Omental fat pad (tissue), 4 donors: ENCODE measurements at places on chromosomes 7 and 10.

- DNase-seq = no peak
Observed at GRCh38 chr7:28547115-28547514, 134.8 kb downstream of the CREB5 start.

GRCh38 chr10:3570131-3570729, 214.8 kb downstream of the KLF6 start:
- no peak for DNase-seq

DNA sequence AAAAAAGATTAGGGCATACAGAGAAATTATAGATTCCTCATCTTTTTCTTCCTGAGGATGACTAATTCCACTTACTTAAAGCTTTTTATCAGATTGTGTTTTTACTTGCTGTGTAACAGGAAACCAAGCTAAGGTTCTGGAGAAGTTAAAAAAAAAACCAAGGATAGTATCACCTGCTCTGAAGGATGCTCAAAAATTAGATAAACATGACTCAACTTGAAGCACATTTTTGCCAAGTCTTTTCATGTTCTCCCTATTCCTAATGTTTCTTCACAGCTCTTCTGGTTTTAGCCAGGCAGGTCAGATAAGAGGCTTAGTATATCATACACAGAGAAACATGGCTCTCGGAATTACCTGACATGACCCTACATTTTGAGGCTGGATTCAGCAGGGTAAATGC, 90.3 kb downstream of the CPEB3 start:
- no peak for DNase-seq

DNA sequence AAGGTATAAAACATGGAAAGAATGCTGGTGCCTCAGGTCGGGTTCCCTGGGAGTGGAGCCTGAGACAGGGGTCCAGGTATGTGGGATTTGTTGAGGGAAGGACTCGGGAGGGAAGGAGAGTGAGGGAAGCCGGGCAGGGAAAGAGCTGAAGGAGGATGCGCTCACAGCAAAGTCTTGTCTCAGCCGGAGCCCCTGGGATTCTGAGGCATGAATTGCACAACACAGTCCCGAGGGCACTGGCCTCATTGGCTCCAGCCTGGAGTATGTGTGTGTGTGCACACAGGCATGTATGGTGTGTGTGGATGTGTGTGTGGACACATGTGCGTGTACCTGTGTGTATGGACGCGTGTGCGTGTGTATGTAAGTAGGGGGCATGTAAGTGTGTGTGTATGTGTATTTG, 87.4 kb downstream of the WDFY4 start:
- DNase-seq = no peak

- DNase-seq = no peak
Observed at GRCh38 chr10:79179957-79180309, 111.2 kb downstream of the ZMIZ1 start.

- no peak for DNase-seq
Observed at GRCh38 chr7:7959979-7960670, 8.5 kb upstream of the GLCCI1 start.

GRCh38 chr7:6299774-6300173, 27.4 kb upstream of the CYTH3 start:
- no peak for DNase-seq

DNA sequence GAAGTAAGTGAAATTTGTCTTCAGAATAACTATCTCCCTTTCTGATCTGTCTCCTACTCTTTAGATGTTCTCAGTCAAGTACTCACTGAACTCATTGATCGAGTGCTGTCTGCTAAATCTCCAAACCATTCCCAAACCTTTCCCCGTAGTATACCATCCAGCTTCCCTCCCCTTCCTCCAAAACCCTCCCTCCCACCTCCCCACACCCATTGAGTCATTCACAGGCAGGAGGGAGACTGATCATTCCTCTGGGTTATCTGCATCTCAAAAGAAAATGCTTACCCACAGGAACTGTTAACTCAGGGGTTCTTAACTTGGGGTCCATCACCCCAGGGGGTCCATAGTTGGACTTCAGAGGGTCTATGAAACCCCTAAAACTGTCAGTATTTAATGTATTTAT, 37.4 kb downstream of the GOT1 start:
- DNase-seq = no peak

GRCh38 chr10:98030991-98031431, 590 bp upstream of the CRTAC1 start:
- no peak for DNase-seq

DNA sequence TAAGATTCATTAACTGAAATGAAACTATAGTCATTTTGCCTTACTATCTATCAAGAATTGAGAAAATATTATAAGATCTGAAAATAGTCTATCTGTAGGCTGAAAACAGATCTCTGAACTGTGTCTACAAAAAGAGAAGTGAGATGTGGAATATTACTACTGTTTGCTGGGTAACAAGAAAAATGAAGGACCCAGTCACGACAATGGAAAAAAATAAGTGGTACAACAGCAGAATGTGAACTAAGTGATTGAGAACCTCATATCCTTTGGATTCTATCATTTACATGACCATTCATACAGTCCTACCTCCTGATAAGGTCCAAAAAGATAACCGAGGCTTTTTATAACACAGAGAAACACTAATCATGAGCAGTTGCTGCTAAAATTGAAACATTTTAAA, 94.3 kb downstream of the UBE2H start:
- DNase-seq = no peak

GRCh38 chr10:49369216-49370162, 26.4 kb downstream of the DRGX start:
- DNase-seq = no peak

GRCh38 chr7:25988640-25989039, 163.4 kb upstream of the NFE2L3 start:
- no peak for DNase-seq

DNA sequence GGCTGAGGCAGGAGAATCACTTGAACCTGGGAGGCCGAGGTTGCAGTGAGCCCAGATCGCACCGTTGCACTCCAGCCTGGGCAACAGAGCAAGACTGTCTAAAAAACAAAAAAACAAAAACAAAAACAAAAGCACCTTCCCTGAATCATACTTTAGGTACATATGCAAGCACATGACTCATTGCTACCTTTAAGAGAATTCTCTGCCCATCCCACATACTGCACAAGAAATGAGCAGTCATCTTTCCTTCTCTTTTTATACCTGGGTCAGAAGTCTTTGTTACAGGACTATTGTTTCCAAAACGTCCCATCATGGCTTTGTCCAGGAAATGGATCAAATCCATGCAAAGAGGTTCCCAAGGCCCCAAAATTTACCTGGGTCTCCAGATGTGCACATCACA, 21.5 kb upstream of the AKR1B10 start:
- DNase-seq = no peak

DNA sequence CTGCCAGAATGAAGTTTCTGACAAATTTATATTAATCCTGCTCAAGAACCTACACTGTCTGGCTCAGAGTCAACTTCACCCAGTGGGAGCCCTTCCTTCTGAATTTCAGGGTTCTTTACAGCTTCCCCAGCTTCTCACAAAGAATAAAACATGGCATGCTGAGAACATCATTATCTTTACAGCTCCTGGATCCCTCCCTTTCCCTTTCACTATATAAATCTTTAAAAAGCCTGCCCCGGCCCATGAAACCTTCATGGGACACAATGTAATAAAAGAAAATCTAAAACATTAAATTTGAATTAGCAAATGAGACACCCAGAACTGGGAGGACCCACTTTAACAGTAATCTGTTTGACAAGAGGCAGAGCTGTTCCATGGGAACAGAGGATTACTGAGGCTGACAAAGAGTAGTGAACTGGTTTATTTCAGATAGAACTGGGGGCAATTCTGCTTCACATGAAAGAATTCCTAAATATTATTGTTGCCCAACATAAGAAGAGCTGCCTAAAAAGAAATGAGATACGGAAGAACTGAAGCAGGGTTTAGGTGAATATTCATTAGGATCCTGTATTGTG, 222.8 kb downstream of the THSD7A start:
- no peak for DNase-seq

GRCh38 chr10:21518149-21518640, 7.3 kb downstream of the SKIDA1 start:
- DNase-seq = no peak

- no peak for DNase-seq
Observed at GRCh38 chr7:92228742-92229141, 17.0 kb downstream of the KRIT1 start.

GRCh38 chr7:15905251-15906040, 219.0 kb upstream of the MEOX2 start:
- DNase-seq = no peak

DNA sequence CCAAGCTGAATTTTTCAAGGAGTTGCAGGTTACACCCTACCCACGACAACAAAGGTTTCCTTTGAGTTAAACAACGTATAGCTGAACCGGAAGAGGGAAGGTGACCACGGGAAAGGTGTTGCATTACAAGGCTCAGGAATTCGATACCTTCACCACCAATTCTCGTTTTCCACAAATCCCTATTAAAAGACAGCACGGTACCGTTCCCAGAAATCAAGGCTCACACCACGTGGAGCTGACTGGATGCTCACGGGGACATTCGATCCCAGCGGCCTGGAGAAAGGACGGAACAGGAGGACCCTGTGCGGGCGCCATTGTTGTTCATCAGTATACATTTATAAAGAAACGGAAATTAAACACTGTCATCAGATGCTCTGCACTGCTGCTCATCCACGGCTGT, 56.4 kb downstream of the CTBP2 start:
- no peak for DNase-seq

GRCh38 chr7:150962553-150963399, 15.3 kb downstream of the KCNH2 start:
- no peak for DNase-seq

DNA sequence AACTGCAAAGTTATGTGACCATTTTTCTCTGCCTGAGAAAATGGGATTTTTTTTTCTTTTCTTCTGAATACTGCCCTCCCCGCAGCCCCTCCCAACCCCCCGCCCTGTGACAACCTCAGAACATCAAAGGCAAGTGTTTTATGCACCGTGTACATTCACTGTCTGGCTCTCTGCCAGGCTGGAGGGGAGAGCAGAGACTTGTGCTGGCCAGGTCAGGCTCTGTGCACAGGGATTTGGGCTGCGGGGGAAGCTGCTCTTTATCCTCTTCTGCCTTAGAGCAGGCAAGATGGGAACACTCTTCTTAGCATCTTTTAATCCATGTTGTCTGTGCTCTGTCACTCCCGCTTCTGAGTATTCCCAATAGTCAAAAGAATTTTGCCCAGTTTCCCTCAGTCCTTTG, 195.1 kb downstream of the CCSER2 start:
- no peak for DNase-seq

GRCh38 chr7:85074-85882, 107.1 kb upstream of the FAM20C start:
- no peak for DNase-seq

- no peak for DNase-seq
Observed at GRCh38 chr10:65501259-65501658, 1424.6 kb upstream of the LRRTM3 start.

DNA sequence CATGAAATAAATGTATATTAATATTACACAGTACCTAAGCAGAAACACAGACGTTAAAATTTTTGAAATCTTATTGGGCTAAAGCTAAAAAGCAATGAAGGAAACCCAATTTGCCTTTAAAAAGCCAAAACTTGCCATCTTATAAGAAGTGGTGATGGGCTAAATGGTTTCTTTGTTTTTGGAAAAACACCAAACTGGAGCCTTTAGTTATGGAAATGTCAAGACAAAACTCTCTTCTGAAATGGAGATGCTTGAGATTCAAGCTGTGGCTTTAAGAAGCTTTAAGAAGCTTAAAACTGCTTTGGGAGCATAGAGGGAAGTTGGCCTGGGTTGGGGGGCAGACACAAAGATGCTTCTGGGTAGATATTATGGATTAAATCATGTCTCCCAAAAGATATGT, 277.0 kb downstream of the GFRA1 start:
- DNase-seq = no peak

GRCh38 chr7:137880432-137880831, 33.7 kb upstream of the DGKI start:
- DNase-seq = no peak

GRCh38 chr10:109911903-109912302, 11.4 kb downstream of the XPNPEP1 start:
- no peak for DNase-seq

- DNase-seq = no peak
Observed at GRCh38 chr7:91165006-91165845, 99.0 kb upstream of the FZD1 start.

DNA sequence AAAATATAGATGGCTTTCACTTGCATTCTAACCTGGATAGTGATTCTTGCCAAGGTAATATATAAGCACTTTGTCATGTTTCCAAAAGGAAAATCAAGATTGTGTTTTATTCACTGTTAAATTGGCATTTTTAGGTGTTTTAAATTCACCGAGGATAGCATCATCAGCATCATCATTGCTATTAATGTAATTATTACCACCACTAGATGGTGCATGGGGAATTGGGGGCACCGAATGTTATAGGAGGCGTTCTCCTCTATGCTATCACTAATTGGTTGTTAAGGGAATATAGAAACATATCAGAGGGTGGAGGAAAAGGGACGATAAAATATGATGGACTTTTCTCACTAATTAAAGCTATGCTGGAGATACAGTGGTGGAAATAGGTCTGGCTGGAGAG, 95.5 kb downstream of the CELF2 start:
- DNase-seq = no peak

DNA sequence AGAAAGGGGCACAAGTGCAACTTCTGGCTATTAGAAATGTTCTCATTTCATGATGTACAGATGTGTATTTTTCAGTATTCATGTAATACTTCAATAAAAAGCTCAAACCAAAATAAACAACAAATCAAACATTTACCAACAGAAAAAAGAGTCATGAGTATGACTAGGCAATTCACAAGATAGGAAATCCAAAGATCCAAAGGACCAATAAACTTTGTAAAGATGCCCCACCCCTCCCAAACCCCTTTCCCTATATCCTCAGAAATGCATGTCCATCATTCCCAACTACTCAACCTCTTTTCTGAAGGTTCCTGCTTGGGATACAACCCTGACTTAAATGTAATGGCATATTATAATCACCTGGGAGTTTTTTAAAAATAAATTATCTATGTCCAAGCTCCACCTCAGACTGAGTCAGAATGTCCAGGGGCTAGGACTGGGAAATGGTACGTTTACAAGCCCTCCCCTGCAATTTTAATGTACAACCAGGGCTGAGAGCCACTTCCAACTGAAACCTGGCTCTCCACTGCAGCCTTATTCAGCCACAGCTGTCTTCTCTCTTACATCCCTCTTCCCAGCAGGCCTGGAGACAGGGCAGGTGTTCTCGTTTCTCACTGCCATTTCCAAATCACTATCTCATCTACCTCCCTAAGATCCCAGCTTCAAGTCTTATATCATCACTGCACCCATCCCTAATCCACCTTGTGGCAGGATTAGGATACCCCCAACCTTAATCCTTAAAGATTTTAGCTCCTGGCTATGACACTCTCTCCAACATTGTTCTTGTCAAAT, 36.5 kb downstream of the COA1 start:
- DNase-seq = no peak

- DNase-seq = no peak
Observed at GRCh38 chr7:115116773-115117715, 195.2 kb downstream of the MDFIC start.

GRCh38 chr7:107233-107632, 85.1 kb upstream of the FAM20C start:
- no peak for DNase-seq

GRCh38 chr7:29359482-29360093, 165.0 kb downstream of the CHN2 start:
- no peak for DNase-seq
